ENCODE measurements at places on chromosomes 11 and 22. TPM values are rescaled to one million over a fixed set of nuclear protein-coding genes. Genes with fewer than 3 reads are reported as not detected.

RAB3IL1 gene
- total RNA-seq = 14.3 TPM

SHANK2 gene
- 10.5 TPM for total RNA-seq

OR51B6 gene
- not detected for total RNA-seq

OR2AG1 gene
- total RNA-seq = not detected

SSH3 gene
- total RNA-seq = 16.1 TPM

CEP126 gene
- 3.5 TPM for total RNA-seq

RPL3 gene
- 1,884 TPM for total RNA-seq

OR10A2 gene
- not detected for total RNA-seq

DKK3 gene
- total RNA-seq = 11.9 TPM

NCF4 gene
- not detected for total RNA-seq

PITPNB gene
- 43.6 TPM for total RNA-seq

TYR gene
- total RNA-seq = not detected

PGA5 gene
- not detected for total RNA-seq

NEFH gene
- 0.09 TPM for total RNA-seq

DENND6B gene
- 2.8 TPM for total RNA-seq

SCN4B gene
- not detected for total RNA-seq

RCN1 gene
- 163 TPM for total RNA-seq

TIMM10B gene
- 35.2 TPM for total RNA-seq

INCENP gene
- 57.7 TPM for total RNA-seq

LRRN4CL gene
- total RNA-seq = 0.12 TPM
